ENCODE measurements at places on chromosomes 11 and 22. TPM values are rescaled to one million over a fixed set of nuclear protein-coding genes. Genes with fewer than 3 reads are reported as not detected.

The C1QTNF4 gene
- not detected for total RNA-seq

DNA sequence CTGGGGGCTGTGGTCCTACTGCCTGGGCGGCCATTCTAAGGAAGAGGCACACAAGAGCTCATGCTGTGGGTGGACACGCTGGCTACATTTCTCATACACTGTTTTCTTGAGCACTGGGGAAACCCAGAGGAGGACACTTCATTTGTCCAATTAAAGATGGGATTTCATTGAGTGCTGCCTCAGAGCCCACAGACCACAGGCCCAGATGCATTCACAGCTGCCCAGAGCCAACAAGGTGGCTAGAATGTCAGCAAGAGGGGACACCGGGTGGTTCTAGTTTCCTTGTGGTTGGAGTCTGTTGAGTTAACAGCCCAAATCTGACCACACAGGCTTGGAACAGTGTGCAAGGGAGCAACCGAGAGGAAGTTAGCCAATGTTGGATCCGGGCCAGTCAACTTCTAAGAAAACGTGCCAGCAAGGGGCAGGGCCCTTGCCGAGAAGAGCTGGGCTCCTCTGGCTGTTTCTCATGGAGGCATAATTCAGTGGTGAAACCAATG is 35.0 kb upstream of the SORL1 start:
- no peak for DNase-seq

The TMPRSS4 gene
- total RNA-seq = not detected

DNA sequence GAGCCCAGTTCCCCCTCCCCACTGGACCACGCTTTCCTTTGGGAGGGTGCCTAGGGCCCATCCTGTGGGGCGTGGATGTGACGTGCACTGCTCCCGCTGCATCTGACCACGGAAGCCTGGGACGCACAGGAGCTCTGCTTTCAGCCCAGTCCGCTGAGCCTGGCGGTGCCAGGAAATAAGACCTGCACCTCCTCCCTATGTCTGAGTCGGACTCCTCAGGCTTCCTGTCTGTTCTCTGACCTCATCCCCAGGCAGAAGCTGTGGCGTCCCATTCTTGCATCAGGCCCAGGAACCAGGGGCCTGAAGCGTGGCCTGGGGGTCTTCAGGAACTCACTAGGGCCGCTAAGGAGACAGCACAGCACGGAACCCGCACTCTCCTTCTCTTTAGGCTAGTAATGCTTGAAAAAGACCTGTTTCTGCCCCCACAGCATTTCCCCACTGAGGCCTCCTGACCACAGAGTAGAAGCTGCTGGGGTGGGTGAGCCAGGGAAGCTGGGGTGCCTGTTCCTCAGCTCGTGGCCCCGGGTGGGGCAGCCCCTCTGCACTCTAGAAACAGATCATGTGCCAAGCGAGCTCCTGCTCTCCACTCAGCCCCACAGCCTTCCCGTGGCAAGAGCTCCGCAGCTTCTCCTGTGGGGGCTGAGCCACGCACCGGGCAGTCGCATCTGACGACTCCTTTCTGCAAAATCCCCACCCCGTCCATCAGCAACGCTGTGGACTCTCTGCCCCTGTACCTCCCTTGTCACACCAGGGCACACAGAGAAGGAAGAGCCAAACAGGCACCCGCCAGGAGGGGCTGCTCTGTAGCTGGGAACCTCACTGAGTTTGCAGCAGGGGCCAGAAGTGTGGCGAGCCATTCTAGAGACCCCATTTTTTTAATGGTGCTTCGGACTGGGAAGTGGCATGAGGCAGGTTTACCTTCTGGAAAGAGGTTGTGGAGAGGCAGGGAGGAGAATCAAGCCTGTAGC is 22.6 kb downstream of the MOV10L1 start:
- no peak for DNase-seq

The PIWIL4 gene
- 0.62 TPM for total RNA-seq

DNA sequence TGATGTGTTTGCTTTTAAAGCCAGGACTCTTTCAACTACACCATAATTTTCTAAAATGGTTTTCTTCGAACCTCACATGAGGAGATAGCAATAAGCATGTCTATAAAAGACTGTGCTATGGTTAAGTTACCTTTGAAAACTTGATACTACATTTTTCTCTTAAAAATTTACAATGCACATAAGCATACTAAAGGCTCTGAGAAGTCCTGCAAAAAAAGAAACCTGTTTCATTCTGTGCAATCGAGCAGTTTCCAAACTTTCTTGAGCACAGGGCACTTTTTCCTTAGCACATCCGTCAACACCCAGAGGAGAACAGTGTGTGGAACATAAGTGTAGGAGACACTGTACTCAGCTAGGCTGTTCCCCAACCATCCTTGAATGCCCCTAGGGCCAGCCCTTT is 144.1 kb upstream of the ARHGAP20 start:
- DNase-seq = no peak

The FBLN1 gene
- total RNA-seq = not detected

DNA sequence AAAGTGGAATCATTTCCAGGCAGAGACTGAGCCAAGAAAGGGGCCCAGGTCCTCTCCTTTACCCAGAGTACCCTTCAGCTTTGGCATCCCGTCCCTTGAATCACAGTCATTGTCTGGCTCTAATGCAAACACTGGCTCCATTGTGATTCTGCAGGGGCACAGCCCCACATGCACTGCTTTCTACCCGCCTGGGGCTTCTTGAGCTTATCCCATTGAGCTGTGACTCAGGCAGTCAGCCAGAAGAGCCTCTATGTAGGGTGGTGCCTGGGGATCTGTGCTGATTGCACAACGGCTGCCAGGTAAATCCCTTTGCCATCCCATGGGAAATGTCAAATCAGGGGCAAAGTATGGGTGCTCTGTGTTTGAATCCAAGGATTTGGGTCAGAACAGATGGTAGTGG is 88.9 kb downstream of the RASSF10 start:
- DNase-seq = no peak

GRCh38 chr11:104594228-104594958 is 303.9 kb downstream of the CASP12 start:
- no peak for DNase-seq

The TRPM5 gene
- not detected for total RNA-seq

- no peak for DNase-seq
Observed at GRCh38 chr11:92304271-92304670, 79.7 kb downstream of the FAT3 start.

DNA sequence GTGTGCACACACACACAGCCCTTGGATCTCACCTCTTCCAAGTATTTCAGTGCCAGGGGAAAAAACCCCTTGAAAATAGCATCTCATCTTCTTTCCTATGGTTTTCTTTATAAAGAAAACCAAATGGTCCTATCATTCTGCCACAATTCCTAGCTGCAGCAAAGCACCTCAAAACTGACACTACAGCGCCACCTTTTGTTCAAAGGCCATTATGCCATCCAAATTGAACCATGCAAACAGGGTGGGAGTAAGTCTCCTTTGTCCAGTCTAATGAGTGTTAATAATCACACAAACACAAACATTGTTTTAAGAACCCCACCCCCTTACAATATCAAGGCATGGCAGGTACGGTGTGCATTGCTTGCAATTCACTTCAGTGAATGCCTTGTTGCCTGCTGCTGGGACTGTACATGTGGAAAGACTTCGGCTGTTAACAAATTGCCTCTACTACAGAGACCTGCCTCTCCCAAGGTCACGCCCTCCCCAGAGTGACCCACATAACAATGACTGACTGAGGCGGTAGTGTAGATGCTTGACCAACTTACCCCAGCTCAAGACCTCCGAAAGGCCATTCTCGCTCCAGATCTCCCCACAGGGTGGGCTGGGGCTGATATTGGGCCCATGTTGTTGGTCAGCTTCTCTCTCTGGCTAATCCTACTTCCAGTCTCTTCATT is 31.7 kb downstream of the FAM181B start:
- no peak for DNase-seq

DNA sequence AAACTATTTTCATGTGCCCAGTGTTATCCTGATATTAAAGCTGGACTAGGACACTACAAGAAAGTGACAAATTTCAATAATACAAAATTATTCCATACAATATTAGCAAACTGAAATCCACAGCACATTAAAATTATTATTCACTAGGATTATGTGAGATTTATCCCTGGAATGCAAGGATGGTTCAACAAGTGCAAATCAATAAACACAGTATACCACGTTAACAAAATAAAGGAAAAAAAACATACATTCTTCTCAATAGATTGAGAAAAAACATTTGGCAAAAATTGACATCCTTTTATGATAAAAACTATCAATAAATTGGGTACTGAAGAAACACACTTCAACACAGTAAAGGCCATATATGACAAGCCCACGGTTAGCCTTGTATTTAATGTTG is 1758.2 kb upstream of the RAG2 start:
- no peak for DNase-seq

- no peak for DNase-seq
Observed at GRCh38 chr22:35076630-35077029, 10.7 kb downstream of the ISX start.

DNA sequence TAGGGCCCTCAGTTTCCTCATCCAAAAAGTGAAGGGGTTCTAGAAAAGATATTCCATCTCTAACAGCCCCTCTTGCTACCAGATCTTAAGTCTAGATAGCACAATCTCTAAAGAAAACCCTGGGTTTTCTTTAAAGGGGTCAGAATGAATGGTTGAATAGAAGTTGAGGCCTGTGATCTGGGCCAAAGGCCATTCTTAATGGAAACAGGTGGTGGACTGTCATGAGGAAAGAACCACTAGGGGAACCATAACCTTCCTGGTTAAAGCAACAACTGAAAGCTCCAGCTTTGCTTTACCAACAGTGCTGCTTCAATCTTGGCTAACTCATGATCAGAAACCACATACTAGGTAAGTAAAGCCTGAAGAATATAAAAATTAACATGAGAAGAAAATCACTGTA is 1.8 kb downstream of the CELF1 start:
- DNase-seq = no peak

GRCh38 chr11:92140021-92140420 is 84.6 kb upstream of the FAT3 start:
- DNase-seq = no peak

The OR56A1 gene
- not detected for total RNA-seq

DNA sequence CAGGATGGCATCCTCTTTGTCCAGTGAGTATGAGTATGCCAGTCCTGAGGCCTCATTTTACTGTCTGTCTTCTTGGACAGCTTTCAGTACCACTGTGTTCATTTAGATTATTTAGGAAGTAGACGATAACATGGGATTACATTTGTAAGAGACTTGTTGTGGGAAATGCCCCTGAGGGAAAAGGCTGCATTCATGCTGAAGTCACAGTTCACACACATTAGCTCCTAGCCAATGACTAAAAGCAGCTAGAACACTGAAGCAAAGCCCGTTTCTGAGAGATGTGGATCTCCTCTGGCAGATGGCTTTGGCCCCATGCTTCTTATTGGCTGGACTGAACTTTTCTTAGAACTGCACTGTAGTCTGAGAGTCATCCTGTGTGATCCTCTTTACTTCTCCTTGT is 242.4 kb downstream of the FAM76B start:
- no peak for DNase-seq

The FRMD8 gene
- 68.6 TPM for total RNA-seq
